ENCODE measurements at places on chromosomes 5 and 9.

- DNase-seq, result no peak
These were observed 324.3 kb upstream of the RORB start for GRCh38 chr9:74172874-74173273.

DNA sequence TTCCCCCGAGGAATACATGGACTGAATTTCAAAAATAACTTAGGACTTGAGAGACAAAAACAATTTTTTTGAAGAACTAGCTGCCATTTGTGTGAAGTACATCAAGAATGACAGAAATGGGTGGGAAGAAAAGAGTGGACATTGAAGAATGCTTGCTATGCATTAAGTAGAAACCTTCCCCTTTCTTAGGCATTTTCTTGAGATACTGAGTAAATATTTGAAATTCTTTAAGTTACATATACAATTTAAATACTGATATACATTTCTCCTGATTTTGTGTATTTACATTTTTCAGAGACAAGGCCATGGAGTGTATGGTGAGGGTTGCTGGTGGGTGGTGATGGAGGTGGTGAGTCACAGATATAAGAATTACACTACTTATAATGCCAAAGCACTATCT lies 319.3 kb upstream of the ADAMTSL1 start:
- no peak for DNase-seq

DNA sequence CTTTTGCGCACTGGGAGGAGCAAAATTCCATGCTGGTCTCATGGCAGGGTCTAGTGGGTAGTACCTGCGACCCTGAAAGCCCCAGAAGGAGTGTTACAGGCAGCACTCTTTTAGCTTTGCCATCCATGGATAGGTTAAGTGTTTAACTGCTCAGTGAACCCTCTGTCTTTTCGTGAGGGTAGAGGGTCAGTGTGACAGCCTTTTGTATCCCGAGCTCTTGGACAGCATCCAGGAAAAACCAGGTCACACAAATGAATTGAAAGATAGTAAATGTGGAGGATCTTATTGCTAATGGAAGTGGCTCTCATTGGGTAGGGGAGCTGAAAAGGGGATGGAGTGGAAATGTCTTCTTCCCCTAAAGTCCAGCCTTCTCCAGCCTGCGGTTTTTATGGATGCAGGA lies 57.8 kb upstream of the CCDC112 start:
- DNase-seq, result no peak

DNA sequence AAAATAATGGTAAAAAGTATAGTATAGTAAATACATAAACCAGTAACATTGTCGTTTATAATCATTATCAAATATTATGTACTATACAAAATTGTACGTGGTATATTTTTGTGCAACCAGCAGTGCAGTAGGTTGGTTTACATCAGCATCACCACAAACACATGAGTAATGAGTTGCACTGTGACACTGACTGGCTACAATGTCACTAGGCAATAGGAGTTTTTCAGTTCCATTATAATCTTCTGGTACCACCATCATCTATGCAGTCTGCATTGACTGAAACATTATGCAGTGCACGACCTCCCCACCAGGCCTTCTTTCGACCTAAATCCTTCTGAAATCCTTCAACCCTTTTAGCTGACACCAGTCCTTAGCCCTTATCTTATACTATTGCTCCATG lies 105.8 kb downstream of the SREK1 start:
- DNase-seq, result no peak

GRCh38 chr9:17962747-17963146 lies 383.9 kb downstream of the SH3GL2 start:
- DNase-seq, result no peak

DNA sequence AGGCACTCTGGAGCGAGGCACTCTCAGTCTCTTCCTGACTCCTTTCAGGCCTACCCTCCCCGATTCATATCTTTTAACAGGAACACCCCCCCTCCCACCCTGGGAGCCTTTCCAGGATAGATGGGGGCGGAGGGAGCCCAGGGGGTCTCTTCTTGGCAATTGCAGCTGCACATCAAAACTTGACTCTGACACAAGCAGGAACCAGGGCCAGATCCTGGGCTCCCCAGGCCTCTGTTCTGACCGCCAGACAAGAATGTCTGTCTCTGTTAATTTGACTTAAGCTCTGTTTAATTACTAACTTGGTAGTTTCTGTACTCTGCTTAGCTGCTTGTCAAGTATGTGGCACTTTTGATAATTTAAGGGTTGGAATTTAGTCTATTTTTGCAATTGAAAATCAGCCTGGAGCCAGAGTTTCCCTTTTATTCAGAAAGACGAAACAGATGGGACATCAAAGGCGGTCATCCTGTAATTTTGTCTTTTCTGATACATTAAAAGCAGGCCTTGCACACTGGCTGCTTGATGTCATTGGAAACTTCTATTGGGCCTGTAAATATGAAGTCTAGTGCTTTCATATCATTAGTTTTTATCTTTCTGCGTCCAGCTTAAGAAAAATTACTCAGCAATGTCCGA lies 43.3 kb downstream of the ACTL7B start:
- no peak for DNase-seq

GRCh38 chr5:133746834-133747233 lies 134.5 kb upstream of the FSTL4 start:
- DNase-seq, result no peak

DNA sequence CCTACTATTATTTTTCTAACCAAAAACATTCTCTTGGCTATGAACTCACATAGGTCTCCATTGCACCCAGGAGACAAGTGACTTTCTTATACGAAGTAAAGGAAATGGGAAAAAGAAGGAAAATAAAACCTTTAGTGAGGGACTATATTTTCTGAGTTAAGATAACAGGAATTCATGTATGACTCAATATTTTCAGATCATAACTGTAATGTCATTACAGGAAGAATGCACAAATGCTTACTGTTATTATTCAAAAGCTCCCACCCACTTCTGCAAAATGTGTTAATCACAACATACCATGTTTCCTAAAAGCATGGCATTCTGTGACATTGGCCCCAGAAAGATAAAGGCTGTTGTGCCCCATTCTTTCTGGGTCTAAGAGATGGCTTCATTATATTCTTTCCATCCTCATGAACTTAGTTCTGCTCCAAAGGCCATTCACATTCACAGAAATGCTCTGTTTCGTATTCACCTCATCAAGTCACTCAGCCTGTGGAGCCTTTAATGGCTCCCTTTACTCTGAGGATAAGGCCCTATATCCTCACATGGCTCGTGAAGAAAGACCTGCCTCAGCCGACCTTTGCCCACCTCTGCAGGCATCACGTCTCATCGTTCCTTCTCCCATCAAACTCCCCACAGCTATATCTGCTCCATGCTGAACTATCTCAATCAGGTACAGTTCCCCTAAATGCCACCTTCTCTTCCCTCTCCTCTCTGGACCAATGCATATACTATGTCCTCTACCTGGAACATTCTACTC lies 77.0 kb downstream of the ABCA1 start:
- DNase-seq, result no peak

DNA sequence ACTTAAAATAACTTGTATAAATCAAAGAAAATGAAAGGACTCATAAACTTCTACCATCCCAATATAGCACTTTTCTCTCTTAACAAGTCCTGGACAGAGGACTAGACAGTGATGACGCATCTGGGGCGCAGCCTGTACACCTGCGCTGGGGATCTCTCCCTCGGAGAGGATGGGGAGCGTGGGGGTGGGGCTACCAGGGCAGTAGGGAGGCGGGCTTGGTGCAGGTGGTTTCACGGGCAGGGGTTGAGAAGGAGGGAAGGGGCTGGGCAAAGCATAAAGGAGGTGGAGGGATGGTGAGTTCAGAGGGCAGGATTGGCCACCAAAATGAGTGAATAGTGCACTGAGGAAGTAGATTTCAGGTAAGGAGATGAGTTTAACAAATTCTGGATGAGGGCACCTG lies 41.1 kb downstream of the STC2 start:
- no peak for DNase-seq

- no peak for DNase-seq
These were observed 97.5 kb downstream of the DMXL1 start for GRCh38 chr5:119168401-119168800.

- no peak for DNase-seq
These were observed 93.9 kb downstream of the CD180 start for GRCh38 chr5:67102708-67103107.

- DNase-seq, result peak; percentile 25
These were observed 543.9 kb downstream of the TLE1 start for GRCh38 chr9:81145331-81145963.
